Hepatocyte (in vitro differentiated cells): ENCODE measurements at places on chromosomes 3 and 15.

DNA sequence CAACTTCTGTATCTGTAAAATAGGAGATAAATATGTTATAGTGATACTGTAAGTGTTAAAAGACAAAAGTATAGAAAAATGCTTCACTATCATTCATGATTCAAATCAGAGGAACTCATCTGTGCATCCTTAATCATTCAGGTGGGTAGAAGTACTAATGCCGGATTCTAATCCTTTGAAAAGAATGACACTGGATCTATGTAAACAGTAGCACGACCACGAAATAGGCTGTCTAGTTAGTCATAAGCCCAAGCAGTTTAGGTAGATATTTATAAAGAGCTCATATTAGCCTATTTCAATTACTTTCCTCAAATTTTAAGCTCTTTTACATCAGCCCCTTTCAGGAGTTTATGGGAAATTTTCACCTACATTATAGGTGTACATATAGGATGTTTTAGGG is 437.9 kb downstream of the SOX2 start:
- no peak for DNase-seq

DNA sequence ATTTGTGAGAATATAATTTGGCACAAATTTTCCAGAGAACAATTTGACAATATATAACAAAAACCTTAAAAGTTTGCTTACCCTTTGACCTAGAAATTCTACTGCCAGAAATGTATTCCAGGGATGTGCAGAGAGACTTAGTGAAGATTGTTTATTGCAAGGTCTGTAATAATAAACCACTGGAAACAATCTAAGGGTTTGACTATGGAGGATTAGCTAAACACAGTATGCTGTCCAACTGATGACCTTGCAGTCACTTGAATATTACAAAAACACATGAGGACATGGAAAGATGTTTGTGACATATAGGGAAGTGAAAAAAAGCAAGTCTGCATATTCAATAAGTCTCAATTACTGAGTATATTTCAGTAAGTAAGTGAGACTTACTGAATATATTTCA is 48.1 kb upstream of the CDV3 start:
- DNase-seq = no peak

- no peak for DNase-seq
Observed at GRCh38 chr3:164451072-164451910, 627.0 kb downstream of the SI start.

- DNase-seq = peak; percentile 9
Observed at GRCh38 chr3:56547486-56547885, 9.5 kb upstream of the CCDC66 start.

GRCh38 chr3:112333381-112334317 is 693 bp downstream of the CD200 start:
- DNase-seq = peak; percentile 36

DNA sequence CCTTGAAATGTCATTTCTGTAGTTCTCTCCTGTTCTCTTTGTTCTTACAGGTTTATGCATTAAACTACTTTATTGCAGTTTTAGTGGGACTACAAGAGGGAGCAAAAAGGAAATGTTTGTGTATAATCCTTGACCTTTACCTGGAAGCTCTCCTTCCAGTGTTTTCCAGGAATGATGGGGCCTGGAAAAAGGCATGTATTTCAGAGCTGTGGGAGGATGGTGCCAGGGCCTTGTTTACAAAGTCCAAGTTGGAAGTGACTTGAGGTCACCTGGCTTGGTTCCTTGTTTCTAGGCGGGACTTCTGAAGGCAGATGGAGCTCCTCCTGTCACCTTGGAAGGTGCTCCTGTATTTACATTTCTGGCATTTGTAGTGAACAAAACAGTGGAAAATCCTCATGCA is 15.1 kb downstream of the ACVR2B start:
- no peak for DNase-seq

DNA sequence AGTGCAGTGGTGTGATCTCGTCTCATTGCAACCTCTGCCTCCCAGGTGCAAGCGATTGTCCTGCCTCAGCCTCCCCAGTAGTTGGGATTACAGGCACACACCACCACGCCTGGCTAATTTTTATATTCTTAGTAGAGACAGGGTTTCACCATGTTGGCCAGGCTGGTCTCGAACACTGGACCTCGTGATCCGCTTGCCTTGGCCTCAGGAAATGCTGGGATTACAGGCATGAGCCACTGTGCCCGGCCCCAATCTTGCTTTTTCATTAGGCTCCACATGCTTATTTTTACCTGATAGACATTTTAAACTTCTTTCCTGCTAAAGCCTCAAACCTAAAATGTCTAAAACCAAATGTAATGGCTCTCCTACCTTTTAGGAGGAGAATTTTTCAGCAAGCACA is 817.0 kb upstream of the NECTIN3 start:
- no peak for DNase-seq

DNA sequence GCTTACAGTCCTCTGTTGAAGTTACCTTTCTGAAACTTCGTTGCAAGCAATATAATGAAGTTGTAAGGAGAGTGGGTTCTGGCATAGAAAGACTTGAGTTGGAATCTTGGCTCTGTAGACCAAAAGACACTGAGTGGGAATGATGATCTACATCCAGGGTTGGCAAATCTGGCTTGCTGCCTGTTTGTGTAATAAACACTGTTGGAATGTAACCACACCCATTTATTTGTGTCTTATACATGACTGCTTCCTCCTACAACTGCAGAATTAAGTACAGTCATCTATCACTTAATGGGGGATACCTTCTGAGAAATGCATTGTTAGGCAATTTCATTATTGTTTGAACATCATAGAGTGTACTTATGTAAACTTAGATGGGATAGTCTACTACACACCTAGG is 178.4 kb upstream of the SUCLG2 start:
- DNase-seq = no peak

DNA sequence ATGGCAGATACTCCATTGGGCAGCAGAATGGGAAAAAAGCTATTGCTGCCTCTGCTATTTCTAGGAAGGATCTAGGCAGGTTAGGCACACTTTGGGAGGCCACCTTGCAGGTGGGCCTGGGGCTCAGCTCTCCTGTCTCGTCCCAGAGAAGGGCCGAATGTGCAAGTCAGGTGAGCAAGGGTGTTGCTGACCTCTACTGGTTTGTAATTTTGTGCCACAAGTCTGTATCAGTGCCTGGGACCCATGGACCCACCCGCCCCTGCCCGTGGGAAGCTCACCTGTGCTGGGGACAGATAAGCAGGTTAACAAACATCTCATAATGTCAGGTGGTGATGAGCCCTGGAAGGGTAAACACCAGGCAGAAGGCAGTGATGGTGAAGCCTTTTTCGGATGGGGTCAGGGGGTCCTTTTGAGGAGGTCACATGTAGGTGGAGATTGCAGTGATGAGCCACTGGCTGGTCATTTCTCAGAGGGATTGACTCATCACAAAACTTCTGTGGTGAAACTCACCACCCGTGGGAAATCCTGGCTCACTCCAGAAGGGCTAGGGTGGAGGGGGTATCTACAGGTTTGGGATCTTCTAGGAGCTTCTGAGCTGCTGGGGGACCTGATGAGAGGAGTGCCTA is 161.3 kb downstream of the KLF13 start:
- DNase-seq = no peak

GRCh38 chr3:4514321-4514720 is 21.2 kb downstream of the ITPR1 start:
- DNase-seq = no peak

GRCh38 chr15:65258375-65259262 is 28.1 kb downstream of the PARP16 start:
- peak; percentile 55 for DNase-seq

- DNase-seq = no peak
Observed at GRCh38 chr15:54577476-54578250, 599.4 kb downstream of the UNC13C start.

DNA sequence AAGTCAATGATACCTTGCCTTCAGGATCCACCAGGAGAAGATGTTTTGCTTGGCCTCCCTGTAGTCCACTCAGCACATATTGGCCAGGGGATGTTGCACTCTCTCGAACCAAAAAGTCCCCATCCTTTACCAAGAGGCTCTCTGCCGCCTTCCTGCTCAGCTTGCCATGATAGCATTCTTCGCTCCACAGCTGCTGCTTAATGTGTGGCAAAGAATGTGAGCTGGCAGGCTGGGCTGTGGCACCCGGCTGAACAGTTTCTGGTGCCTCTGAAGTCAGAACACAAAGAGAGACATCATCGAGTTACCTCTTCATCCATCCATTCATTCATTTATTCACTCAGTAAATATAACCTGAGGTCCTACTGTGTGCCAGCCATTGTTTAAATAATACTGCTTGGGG is 23.9 kb upstream of the CEP152 start:
- no peak for DNase-seq

DNA sequence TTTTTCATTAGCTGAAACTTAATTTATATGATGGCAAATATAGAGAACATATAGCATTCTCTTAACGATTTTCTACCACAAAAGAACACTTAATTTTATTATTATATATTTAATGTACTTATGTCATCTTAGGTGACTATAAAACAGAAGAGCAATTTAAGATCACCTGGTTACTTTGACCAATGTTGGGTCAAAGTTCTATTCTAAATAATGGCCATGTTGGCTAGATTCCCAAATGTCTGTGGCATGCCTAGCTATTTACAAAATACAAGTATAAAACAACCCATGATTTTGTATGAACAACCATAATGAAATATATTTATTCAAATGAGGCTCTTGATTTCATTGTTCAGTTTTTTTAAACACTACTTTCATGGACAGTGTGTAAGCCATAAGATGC is 200.9 kb downstream of the MCTP2 start:
- DNase-seq = no peak

- no peak for DNase-seq
Observed at GRCh38 chr3:157087373-157087772, 72.6 kb downstream of the CCNL1 start.

- no peak for DNase-seq
Observed at GRCh38 chr3:178120367-178120766, 415.9 kb upstream of the KCNMB2 start.

- DNase-seq = no peak
Observed at GRCh38 chr3:49172551-49173041, 1.2 kb downstream of the KLHDC8B start.

DNA sequence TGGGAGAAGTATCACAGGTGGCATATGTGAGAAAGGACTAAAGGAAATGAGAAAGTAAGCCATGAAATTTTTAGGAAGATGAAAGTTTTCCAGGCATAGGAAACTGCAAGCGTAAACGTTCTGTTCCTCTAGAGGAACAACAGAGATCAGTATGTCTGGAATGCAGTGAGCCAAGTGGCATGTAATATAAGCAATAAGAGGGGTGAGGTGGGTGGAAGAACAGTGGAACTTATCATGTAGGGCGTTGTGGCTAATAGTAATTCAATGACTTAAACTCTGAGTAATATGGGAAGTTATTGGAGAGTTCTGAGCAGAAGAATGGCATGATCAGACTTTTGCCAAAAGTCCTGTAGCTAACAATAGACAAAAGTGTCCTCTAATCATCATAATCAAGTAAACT is 902.9 kb downstream of the EPHA3 start:
- DNase-seq = no peak

DNA sequence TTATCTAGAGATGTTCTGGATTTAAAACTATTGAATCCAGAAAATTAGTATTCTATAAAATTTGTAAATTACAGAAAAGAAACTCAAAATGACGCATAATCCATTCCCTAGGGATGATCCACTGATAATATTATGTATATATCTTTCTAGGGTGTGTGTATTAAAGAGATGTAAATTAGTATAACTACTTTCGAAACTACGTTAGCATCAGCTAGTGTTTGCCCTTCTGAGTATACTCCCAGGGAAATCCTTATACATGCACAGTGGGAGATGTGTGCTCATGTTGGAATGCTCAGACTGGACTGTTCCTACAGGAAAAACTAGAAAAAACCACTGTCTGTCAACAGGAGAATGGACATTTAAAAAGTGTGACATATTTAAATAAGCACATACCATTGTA is 36.4 kb downstream of the ACAA1 start:
- no peak for DNase-seq

- no peak for DNase-seq
Observed at GRCh38 chr15:45641999-45642932, 7.4 kb downstream of the SQOR start.

DNA sequence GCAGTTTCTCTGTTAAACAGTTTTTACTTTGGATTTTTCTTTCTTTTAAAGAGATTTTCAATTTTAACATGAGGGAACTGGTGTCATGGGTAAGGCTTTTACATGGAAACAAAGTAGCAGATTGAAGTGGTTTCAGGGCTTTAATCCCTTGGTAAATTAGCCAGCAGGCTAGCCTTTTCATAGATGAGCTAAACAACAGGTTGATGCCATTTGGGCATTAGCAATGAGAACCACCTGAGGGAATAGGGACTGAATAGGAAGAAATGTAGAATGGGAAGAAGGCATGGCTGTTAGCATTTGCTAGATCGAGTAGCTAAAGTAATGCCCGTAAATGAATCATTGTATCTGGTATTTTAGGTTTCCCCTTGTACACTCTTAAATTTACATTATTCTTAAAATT is 165.5 kb upstream of the MLF1 start:
- no peak for DNase-seq

- no peak for DNase-seq
Observed at GRCh38 chr3:156246961-156247725, 126.8 kb downstream of the KCNAB1 start.

DNA sequence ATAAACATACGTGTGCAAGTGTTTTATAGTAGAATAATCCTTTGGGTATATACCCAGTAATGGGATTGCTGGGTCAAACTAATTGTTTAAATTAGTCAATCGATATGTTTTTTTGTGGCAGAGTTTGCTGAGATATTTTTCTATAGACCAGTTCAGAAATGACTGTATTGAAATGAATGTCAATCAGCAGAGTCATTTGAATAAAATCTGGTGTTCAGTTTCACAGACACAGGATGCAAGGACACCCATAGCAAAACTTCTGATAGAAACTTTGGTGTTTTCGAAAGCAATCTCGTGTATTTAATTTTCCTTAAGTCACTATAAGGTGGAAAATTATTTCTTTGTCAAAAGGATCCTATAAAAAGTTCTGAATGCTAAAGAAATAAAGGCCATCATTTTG is 434.4 kb downstream of the RAP2B start:
- DNase-seq = no peak

GRCh38 chr3:61924090-61924735 is 362.8 kb downstream of the PTPRG start:
- DNase-seq = no peak

DNA sequence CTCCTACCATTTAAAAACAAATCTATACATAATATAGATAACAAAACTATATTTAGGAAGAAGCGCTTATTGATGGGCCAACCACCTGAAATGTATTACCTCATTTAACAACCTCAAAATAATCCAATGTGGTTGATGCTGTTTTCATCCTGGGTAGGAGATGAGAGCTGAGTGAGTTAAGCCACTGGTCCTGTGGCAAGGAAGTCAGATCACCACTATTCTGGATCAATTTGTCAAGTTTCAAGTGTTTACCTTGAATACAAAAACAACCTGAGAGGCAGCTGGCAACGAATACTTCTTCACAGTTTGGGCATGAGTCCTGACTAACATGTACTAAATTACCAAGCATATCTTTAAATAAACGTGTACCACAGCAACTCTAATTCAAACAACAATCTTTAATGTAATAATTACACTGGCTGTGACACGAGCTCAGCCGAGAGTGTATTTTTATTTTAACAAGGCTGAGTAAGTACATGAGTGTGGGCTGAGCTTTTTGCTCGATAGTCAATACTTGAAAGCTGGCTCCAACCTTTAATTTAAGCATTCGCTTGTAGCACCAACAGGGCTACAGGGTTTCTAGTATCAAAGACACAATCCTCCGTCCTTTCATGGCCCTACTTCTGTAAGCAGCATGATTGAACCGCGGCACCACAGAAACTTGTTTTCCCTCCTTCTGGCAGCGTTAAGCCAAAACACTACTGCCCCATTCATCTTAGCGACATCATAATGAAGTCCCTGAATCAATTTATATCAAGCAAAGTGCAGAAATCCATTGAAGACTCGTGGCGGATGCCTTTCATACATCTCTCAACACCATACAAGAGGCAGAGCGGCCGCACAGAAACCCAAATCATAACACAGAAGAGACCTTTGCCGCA is 93.8 kb upstream of the ICE2 start:
- DNase-seq = no peak
